ENCODE measurements at places on chromosomes 7 and 10.

DNA sequence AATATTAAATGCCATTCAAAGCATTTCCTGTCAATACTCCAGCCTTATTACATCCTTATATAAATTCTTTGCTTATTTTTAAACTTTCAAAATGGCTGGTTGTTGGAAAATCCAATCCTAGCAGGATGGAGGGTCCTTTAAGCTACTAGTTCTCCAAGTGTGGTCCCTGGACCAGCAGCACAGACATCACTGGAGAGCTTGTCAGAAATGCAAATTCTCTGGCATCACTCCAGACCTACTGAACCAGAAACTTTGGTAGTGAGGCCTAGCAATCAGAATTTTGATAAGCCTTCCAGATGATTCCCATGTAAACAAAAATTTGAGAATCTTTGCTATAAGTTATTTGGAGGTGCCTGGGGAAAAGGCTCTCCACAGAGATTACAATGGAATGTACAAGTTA is 43.8 kb downstream of the CALCR start:
- DNase-seq = no peak

GRCh38 chr7:107803009-107803610 is at the start of gene SLC26A3:
Gene SLC26A3, minus strand, starts transcription at chr7:107803223. Its CDS starts 8,714 bp downstream, at chr7:107794509.
- DNase-seq = no peak

DNA sequence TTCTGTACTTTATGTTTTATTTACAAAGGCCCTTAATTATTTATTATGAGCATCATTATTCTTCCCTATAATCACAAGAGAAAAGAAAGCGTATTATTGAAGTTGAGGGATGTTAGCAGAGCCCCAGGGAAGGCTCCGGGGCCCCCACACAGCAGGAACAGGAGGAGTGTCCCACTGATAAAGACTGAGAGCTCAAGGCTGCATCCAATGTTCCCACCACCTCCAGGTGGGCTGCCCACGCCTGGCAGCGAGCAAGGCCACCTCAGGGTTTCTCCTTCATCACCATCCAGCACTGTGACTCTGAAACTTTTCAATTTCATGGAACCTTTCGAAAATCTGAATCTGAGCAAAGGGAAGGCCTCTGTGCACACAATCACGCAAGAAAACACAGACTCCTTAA is 35.9 kb upstream of the WIPF3 start:
- DNase-seq = no peak

DNA sequence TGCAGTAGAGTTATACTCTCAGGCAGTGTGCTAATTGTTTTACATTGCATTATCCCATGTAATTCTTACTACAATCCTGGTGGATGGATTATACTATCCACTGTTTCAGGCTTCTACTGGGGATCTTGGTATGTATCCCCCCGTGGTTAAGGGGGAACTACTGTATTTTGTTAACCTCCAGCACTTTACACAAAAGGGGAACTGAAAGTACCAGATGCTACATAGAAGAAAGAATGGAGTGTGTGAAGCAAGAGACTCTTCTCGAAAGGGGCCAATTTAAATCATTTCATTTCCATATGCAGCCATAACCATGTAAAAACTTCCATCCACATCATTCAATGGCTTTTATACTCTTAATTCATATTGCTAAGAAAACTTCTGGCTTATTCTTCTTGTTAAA is 69.4 kb downstream of the C1GALT1 start:
- DNase-seq = no peak

DNA sequence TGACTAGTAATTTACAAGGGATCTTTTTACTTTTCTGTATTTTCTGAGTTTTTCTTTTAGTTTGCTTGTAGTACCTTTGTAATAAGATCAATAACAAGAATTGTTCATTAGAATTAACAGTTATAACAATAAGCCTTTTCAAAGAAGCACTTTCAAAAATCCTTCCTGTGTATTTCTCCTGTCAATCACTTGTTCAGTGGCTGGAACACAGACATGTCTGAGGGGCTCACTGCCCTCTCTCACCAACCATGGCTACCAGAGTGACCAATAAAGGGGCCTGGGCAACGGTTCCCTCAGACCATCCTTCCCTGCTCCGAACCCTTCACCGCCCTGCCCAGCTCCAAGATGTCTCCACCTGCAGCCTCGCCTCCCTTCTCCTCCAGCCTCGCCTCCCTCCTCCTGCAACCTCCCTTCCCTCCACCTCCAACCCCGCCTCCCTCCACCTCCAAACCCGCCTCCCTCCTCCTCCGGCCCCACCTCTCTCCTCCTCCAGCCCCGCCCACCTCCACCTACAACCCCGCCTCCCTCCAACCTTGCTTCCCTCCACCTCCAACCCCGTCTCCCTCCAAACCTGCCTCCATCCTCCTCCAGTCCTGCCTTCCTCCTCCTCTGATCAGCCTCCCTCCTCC is 353.4 kb downstream of the TNS3 start:
- DNase-seq = no peak

- no peak for DNase-seq
Measured at GRCh38 chr10:128803790-128804189, 663.3 kb upstream of the MGMT start.

- DNase-seq = no peak
Measured at GRCh38 chr7:85587785-85588184, 400.9 kb upstream of the SEMA3D start.

- DNase-seq = no peak
Measured at GRCh38 chr7:137981668-137982067, 20.2 kb downstream of the CREB3L2 start.

DNA sequence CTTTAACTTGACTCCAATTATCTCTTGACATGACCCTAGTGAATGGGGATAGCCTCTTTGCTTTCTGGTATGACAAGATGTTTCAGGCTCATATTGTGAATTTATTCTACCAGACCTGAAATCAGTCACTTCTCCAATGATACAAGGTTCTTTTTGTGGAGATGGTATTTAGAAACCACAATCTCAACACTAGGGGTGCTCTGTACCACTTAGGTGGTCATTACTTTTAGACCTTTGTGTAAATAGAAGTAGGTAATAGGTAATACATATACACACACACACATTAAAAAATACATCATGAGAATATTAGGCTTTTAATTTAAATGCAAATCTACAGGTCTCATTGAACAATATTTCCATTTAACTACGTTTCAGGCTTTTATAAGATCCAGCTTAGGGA is 199.0 kb upstream of the RHOBTB1 start:
- no peak for DNase-seq

DNA sequence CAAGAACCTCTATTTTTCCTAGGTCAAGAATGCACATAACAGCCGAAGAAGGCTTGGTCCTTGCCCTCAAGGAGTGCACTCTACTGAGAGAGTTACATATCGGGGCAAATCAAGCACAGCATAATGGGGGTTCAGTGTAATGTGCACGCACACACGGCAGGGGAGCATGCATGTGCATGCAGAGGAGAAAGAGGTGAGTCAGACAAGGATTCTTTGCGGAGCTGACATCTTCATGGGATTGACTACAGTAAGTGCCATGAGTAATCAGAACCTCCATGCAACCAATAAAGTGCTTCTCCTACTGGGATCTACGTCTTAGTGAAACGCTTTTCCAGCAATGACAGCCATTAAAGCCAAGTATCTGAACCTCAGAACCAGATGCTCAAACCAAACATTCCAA is 123.6 kb downstream of the RNF216 start:
- DNase-seq = peak; percentile 49

DNA sequence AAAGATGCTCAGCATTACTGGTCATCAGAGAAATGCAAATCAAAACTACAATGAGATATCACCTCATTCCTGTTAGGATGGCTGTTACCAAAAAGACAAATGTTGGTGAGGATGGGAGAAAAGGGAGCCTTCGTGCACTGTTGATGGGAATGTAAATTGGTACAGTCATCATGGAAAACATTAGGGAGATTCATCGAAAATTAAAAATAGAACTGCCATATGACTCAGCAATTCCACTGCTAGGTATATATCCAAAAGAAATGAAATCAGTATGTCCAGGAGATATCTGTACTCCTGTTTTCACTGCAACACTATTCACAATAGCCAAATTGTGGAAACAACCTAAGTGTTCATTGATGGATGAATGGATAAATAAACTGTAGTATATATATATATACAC is 228.1 kb downstream of the ACTR3B start:
- no peak for DNase-seq

DNA sequence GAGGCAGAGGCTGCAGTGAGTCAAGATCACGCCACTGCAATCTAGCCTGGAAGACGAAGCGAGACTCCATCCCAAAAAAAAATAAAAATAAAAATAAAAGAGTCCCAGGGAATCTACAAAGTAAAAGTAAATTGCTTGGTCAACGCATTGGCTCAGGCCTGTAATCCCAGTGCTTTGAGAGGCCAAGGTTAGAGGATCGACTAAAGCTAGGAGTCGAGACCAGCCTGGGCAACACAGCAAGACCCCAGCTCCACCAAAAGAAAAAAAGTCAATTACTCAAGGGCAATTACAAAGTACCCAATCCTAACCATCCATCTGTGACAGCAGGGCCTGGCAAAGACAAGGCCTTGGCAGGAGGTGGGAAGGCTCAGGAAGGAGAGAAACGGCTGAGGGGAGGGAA is 127.6 kb upstream of the CALN1 start:
- DNase-seq = no peak

DNA sequence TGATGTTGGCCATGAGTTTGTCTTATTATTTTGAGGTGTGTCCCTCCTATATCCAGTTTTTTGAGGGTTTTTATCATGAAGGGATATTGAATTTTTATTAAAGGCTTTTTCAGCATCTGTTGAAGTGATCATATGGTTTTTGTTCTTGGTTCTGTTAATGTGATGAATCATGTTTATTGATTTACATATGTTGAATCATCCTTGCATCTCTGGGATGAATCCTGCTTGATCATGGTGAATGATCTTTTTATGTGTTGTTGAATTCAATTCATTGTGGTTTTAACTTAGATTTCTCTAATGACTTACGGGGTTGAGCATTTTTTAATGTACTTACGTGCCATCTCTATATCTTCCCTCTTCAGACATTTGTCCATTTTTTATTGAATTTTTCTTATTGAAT is 22.9 kb downstream of the DLD start:
- DNase-seq = no peak

- no peak for DNase-seq
Measured at GRCh38 chr7:18513343-18513742, 17.8 kb downstream of the HDAC9 start.

DNA sequence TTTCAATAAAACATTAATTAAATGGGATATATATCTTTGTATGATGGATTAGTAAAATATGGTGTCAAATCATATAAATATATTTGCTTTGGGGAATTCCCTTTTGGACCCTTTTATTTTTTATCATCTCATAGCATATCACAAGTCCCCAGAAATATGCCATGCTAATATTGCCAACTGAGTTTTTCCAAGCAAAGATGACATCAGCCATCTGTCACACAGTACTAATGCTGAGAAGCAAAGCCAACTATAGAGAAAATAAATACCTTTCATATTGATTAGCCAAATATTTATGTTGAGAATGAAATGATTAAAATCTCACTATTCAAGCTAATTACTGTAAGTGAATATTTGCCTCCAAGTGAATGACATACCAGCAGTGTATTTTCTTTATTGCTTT is 575.3 kb downstream of the ETV1 start:
- DNase-seq = no peak

DNA sequence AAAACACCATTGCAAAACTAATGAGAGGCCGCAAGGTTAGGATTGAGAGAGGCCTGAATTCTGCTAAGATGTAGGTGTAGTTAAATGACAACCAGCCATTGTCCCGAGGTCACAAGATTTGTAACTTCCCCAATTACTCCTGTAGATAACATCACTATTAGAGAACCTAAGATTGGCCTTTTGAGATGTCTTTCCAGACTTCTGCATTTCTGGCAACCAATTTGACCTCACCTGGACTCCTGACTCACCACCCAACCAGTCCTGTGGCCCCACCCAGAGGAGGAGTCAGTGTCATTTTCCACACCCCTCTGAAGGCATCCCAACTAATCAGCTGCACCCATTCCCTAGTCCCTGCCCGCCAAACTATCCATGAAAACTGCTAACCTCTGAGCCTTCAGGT is 115.7 kb downstream of the PRKAG2 start:
- DNase-seq = no peak

- peak; percentile 71 for DNase-seq
Measured at GRCh38 chr10:126504063-126504760, 115.9 kb upstream of the ADAM12 start.

- no peak for DNase-seq
Measured at GRCh38 chr10:102651455-102652169, 7.3 kb downstream of the TRIM8 start.

DNA sequence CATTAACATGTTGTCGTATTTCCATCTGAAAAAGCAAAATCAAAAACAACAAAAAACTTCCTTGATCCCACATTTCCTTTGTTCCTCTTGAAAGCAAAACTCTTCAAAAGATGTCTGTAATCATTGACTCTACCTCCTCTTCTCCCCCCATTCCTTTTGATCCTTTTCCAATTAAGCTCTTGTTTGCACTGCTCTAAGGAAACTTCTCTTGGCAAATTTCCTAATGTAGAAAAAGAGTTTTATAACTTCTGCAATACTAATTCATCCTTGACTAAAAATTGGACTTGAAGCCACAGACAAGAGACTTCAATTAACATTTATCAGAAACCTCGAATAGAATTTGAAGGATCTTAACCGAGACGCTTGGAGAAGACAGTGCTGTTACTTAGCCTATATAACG is 317.1 kb upstream of the SEMA3C start:
- no peak for DNase-seq

GRCh38 chr7:32115831-32116230 is 45.6 kb upstream of the PDE1C start:
- DNase-seq = peak; percentile 57

DNA sequence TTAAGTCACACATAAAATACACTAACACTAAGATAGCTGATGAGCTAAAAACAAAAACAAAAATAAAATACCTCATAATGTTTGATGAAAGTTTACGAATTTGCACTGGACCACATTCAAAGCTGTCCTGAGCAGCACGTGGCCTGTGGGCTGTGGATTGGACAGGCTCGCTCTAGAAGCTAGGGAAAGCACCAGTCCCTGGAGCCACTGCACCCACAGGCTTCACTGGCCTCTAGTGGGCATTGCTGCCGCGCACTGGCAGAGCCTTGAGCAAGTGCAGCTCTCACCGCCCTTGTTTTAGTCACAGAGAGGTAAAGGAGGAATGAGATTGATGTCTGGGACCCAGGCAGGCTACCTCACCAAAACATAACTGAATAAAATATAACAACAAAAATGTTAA is 67.6 kb downstream of the PAX2 start:
- DNase-seq = no peak
